ENCODE measurements at places on chromosomes 5 and 9.

DNA sequence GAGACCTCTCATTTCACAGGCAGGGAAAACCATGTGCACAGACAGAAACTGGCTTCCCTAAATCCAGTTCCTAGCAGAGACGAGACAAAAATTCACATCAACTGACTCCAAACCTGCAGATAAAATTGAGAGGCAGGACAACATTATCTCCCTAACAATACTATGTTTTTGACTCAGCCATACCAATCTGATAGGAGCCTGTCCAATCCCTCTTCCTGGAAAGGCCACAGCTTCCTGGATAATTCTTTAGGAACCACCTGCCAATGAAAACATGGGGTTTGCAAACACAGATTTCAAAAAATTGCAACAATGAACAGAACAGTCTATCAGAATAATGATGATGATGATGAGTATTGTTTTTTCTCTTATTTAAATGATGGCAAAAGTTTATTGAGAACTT lies 22.4 kb downstream of the SH3TC2 start:
- DNase-seq, result no peak

GRCh38 chr5:14082973-14083372 lies 60.2 kb upstream of the TRIO start:
- DNase-seq, result no peak

- peak; percentile 49 for DNase-seq
Measured at GRCh38 chr5:149578896-149579295, 2.4 kb upstream of the ARHGEF37 start.

DNA sequence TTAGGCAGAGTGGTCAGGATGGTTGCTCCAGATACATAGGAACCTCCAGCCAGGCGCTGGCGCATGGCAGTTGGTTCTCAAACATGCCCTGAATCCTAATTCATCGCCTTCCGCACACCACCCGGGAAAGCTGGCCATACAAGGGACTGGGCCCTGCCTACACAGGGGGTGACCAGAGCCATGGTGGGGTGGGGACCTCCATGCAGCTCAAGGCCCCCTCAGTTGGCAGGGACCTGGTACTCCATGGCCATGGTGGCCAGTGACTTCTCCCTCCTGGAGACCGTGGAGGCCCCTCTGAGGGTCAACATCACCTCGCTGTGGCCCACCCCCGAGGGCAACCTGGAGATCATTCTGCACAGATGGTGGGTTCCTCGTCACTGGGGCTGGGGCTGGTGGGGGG lies 26.8 kb downstream of the PAEP start:
- no peak for DNase-seq

GRCh38 chr5:174427304-174427703 lies 297.1 kb upstream of the MSX2 start:
- DNase-seq, result no peak

- DNase-seq, result no peak
Measured at GRCh38 chr9:105816202-105816744, 121.9 kb downstream of the TMEM38B start.

All from NCI-H774 (cell line).